Pancreas (tissue), 10 donors: ENCODE measurements at places on chromosomes 12 and 14. TPM values are rescaled to one million over a fixed set of nuclear protein-coding genes. Genes with fewer than 3 reads are reported as not detected.

The KRT74 gene
- not detected for polyA plus RNA-seq

GRCh38 chr14:95699412-95699811 is 13.2 kb downstream of the TCL1B start:
- DNase-seq = no peak

The POTEM gene
- polyA plus RNA-seq = not detected

The PRIMA1 gene
- 0.61 TPM for polyA plus RNA-seq

The GUCY2C gene
- polyA plus RNA-seq = not detected

DNA sequence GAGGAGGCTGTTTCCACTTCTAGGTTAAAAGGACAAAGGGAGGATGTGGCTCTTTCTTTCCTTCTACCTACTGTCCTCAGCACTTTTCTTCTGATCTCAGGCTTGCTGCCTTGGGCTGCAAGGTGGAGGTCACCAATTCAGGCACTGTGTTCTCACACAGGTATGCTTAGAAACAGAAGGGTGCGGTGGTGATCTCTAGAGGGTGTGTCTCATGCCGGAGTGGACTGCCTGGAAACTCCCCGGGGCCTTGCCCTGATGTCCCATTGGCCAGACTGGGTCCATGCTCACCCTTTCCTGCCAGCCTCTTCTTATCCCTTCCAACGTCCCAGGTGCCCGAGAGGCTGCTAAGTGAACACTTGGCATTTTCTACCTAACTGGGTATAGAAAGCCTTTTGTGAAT is 1197.6 kb downstream of the AACS start:
- DNase-seq = no peak

GRCh38 chr12:553216-554000 is 93.7 kb downstream of the B4GALNT3 start:
- no peak for DNase-seq
